ENCODE measurements at places on chromosomes 13 and 19.

- DNase-seq: no peak
Observed at GRCh38 chr13:69644447-69644846, 463.2 kb upstream of the ATXN8OS start.

GRCh38 chr13:83515268-83516015 is 366.8 kb downstream of the SLITRK1 start:
- no peak for DNase-seq

- no peak for DNase-seq
Observed at GRCh38 chr19:17086120-17086519, 10.5 kb downstream of the MYO9B start.

- no peak for DNase-seq
Observed at GRCh38 chr13:70311191-70311590, 202.9 kb upstream of the KLHL1 start.

DNA sequence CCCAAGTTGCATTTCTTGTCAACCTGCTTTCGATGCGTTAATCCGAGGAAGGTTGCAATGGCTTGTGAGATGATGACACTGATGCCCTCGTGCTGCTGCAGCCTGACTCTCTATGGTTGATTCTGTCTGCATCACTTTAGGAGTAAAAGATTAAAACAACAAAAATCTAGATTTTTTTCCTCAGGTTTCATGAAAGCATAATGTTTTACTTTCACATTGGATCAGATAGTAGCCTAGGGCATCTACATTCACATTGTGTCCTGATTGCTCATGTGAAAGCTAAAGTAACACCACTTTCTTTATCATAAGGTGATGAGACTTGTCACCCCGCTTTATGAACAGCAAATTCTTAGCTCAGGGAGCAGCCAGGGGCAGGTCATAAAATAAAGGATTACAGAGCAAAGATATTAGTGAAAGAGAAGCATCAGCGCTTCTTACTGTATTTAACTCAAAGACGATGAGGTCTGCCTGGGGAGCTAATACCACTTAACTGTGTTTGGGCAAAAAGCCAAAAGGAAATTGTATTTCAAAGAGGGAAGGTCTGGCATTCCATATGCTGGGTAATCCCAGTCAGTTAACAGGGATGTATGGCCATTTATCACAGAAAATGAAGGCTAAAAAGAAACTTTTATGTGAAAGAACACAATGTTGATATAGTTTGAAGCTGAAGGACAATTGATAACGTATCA is 270.5 kb downstream of the GPC6 start:
- DNase-seq: no peak

GRCh38 chr19:56217039-56217949 is 15.2 kb downstream of the ZSCAN5C start:
- DNase-seq: no peak

- no peak for DNase-seq
Observed at GRCh38 chr13:44307255-44307654, 66.4 kb upstream of the SERP2 start.

DNA sequence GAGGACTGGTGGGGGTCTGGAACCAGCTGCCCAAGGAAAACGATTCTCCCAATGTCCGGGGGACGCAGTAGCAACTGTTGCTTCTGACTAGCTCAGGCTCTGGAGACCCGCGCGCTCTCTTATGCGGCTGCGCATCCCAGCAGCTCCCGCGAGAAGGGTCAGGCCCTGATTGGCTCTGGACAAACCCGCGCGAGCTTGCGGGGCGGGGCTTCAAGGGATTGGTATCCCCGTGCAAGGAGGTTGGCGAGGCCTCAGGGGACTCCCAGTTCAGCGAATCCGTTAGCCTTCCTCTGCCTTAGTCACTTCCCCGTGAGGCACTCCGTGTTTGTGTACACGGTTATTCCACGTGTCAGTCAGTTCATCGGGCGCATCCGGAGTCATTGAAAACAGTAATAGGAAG is 20.2 kb downstream of the SIGLECL1 start:
- no peak for DNase-seq

DNA sequence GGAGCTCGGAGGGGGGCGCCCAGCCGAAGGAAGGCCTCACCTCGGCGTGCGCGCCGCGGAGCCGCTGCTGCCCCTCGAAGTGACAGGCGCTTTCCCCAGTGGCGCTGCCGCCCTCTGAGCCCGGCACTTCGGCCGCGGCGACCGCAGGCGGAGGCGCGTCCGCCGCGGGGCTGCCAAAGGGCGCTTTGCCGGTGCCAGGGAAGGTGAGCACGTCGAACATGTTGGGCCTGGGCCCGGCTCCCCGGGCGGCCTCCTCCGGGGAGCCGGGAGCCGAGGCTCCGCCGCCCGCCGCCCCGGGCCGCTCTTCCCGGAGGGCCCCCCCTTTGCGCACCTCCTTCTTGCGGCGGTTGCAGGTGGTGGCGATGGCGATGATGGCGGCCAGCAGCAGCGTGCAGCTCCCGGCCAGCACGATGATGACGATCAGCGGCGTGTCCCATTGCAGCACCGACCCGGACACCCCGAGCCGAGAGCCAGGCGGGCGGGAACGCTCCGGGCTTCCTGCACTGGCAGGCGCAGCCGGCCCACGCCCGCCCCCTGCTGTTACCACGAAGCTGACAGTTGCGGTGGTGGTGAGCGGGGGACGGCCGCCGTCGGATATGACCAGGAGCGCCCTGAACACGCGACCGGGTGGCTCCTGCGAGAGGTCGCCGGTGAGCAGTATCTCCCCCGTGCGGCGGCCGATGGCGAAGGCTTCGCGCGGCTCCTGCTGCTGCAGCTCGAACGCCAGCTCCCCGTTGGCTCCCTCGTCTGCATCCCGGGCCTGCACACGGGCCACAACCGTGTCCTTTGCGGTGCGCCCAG is 2.5 kb downstream of the PCDH8 start:
- DNase-seq: no peak

- DNase-seq: no peak
Observed at GRCh38 chr13:30676672-30677071, 58.7 kb upstream of the ALOX5AP start.

GRCh38 chr13:65063753-65064152 is 2166.4 kb downstream of the PCDH9 start:
- no peak for DNase-seq

GRCh38 chr13:65330691-65331090 is 1899.4 kb downstream of the PCDH9 start:
- no peak for DNase-seq

DNA sequence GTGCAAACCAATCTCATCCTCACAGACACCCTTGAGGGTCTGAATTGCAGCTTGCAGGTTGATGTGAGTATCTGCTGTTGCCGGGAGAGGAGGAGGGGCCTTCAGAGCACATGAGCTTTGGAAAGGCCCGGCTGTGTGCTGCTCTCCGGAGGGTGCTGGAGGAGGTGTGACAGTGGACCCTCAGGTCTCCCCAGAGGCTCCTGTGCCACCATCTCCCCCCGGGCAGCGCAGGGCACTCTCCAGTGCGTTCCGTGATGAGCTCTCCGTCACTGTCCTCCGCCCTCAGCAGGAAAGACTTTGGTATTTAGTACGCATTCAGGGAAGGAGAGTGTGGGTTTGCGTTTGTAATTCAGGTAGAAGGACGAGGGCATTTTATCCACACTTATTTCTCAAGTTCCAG is 20.0 kb downstream of the LAMP1 start:
- DNase-seq: no peak

DNA sequence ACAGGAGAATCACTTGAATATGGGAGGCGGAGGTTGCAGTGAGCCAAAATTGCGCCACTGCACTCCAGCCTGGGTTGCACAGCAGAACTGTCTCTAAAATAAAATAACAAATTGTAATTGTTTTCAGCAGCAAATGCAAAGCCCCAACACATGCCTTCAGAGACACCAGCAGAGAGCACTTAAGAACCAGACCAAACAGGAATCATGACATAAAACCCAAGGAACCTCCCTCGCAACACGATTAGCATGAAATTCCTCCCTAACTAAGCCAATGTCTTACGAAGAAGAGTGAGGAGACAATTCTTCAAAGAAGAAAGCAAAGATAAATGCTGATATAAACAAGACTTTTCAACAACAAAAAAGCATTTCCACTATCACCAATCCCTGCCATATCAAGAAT is 40.1 kb downstream of the PSPC1 start:
- no peak for DNase-seq

GRCh38 chr19:17005000-17005399 is 21.6 kb downstream of the CPAMD8 start:
- DNase-seq: no peak

DNA sequence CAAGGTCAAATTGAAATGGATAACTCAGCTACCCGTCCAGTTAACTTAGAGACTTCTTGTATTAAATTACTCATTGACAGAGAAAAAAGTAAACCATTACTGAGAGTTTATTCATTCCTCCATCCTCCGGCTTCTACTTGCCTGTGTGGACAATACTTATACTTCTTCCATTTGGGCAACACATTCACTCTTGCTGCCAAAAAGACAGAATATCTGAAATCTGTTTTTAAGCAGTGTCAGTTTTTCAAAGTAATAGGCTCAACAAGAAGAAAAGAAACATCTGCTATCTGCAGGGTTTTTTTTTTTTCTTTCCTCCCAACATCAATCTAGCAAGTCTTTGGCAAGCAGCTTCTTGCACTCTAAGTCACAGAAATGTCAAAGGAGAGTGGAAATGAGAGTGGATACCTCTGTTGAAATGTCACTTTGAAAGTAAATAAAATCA is 1142.8 kb downstream of the PCDH9 start:
- DNase-seq: no peak

- DNase-seq: no peak
Observed at GRCh38 chr19:41998246-41999020, 4.4 kb upstream of the ATP1A3 start.

- peak; percentile 76 for DNase-seq
Observed at GRCh38 chr13:73765651-73766384, 368.4 kb downstream of the KLF12 start.

GRCh38 chr13:46160471-46161066 is 21.4 kb downstream of the LCP1 start:
- DNase-seq: peak; percentile 20

- DNase-seq: no peak
Observed at GRCh38 chr13:44974056-44974793, 15.0 kb downstream of the NUFIP1 start.

- DNase-seq: no peak
Observed at GRCh38 chr19:51138549-51138979, 3.5 kb upstream of the SIGLEC7 start.

DNA sequence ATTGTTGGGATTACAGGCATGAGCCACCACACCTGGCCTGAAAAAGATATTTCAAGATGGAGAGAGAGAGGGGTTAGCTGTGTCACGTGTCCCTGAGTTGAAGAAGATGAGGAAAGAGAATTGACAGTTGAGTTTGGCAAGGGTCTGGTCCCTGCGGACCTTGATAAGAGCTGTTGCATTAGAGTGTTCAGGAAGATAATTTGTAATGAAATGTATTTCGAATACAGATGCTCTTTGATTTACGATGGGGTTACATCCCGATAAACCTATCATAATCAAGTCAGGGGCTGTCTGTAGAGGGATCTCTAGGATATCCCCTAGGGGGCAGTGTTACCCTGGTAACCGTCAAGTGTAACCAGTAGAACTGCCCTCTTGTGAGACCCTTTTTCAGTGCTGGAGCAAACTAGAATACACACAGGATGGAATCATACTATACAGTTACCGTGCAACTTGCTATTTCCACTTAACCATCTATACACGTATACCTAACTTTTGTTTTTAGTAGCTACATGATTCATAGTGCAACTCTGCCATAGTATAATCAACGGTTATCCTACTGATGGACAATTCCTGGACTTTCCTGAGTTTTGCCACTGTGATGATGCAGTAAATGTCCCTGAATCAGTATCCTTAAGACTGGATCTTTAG is 1.5 kb upstream of the ELOF1 start:
- peak; percentile 34 for DNase-seq

GRCh38 chr13:99390601-99391000 is 83.4 kb upstream of the GPR183 start:
- no peak for DNase-seq

DNA sequence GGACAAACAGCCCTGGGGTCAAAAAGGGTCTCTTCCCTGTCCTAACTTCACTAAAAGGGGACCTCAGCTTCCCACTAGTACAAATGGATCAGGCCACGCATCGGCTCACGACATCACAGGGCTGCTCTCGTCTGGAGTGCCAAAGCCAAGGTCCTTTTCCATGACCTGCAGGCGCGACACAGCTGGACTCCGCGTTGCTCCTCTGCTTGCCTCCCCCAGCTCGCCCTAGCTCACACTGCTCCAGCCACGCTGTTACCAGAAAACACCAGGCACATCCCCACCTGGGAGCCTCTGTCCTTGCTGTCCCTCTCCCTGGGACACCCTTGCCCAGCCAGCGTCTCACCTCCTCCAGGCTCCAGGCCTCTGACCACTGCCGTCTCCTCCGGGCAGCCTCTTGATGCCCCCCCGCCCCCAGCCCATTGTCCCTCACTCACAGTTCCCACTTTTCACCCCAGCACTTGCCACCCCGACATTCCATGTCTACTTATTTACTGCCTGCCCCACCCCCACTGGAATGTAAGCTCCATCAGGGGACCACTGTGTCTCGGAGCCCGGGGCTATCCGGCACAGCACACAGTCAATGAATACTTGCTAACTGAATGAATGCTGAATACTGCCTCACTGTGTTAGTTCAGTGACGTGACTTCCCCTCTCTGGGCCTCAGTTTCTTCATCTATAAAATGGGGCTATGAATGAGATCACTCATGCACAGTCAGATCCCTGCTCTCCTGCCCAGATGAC is 20.7 kb downstream of the AKT2 start:
- DNase-seq: no peak

DNA sequence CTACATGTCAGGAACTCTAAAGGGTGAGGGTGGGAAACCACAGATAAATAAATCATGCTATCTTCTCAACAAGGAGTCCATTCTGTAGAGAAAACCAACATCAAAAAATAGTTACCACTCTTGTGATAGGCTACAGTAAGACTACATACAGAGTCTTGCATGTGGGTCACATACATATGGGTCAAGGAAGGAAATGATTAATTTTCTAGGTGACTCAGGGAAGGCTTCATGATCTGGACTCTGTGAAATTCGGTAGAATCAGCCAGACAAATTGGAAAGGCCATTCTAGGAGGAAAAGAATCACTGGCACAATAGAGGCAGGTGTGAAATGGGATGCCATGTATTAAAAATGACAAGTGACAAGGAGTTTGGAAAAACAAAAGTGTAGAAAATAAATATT is 638.9 kb downstream of the LIG4 start:
- DNase-seq: no peak

- no peak for DNase-seq
Observed at GRCh38 chr13:38784036-38784880, 97.4 kb downstream of the FREM2 start.

DNA sequence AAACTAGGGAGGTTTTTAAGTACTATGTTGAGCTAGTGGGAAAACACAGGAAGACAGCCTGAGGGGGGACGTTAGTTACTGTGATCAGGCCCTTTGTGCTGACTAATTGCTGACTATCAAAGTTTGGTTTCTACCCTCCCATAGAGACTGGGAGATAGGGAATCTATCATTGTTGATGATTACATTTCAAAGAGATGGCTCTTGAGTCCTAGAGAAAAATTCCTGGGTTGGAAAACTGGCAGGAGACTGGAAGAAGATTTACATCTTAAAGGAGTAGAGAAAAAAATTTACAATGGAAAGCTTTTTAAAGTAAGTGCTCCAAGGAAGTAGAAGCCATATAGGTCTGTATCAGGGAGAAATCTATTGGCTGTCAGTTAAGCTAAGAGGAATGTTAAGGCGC is 522.0 kb upstream of the KLHL1 start:
- no peak for DNase-seq

- no peak for DNase-seq
Observed at GRCh38 chr13:30032263-30032662, 181.8 kb upstream of the UBL3 start.

Measured in T follicular helper cell (primary cell).